ENCODE measurements at places on chromosomes 5 and 9.

GRCh38 chr9:123471843-123472570, 116.0 kb downstream of the CRB2 start:
- DNase-seq = no peak

DNA sequence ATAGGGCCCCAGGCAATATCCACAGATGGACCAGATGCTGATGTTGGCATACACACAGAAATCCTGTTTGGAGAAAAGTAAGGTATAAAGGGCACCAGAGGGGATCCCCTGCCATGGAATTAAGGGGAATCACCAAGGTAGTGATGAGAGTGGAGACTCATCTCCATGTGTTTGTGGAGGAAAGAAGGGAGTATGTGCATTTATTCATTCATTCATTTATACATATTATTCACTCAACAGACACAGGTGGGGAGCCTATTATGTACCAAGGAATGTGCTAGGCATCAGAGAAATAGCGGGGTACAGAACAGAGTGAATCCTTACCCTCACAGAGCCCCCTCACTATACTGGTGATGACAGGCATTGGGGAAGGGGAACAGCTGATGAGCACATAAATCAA, 116.8 kb upstream of the IL12B start:
- no peak for DNase-seq

DNA sequence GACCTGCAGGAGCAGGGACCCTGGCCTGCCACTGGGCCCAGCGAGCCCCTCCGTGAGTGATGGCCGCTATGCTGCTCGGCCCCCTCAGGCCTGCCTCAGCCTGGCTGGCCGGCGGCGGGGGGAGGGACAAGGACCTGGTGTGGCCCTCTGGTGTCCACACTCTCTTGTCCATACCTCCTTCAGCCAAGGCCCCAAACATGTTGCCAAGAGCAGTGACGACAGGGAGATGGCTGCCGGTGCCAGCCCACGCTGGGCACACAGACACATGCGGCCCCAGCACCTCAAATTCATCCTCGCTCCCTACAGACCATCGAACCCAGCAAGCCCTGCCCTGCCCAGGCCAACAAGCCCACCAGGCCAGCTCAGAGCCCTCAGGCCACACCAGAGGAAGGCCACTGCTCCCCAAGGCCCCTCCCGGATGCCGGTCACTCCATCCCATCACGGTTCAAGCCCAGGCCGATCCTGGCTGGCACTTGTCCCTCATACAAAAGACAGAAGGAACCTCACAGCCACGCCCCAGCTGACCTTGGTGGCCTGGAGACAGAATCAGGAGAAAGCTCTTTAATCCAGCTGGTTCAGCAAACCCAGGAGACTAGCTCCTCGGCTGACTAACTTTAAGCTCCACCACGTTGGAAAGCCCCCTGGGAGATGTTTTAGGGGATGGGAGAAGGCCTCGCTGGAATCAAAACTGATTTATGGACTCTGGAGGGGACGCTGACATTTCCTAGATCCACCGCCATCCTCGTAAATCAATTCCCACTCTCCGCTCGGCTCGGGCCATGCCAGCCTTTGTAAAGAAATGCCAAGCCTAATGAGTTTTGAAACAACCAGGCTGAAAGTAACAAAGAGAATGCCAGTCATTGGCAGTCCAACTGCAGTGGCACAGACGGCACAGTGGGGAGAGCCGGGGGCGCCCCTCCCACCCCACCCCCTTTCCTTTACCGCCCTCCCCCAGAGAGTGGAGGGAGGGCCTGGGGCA, 84.9 kb downstream of the VAV2 start:
- no peak for DNase-seq

- no peak for DNase-seq
Observed at GRCh38 chr5:76363352-76364225, 39.5 kb upstream of the IQGAP2 start.

DNA sequence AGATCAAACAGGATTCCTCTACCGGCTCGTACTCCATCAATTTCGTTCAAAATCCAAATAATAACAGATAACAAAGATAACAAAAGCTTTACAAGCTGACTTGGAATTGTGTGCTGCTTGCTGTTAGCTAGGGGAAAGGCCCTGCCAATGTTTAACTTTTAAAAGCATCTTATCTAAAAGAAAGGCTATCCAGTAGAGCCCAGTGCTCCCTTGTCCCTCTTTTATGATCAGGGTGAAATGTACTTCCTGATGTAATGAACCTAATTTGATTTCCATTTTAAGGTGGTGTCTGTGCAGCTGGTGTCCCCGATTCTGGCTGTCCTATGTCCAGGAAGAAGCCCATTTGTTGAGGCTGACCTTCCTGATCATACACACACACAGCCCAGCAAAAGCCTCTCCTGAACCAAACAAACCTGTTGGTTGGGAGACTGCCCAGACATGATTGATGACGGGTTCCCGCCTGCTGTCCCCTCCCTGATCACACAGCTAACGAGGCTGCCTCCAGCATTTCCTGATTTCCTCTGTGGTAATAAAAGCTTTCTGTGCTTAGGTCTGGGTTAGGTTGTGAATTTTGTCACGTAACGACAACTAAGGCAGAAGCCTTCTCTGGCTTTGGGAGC, 54.1 kb downstream of the PWWP2A start:
- DNase-seq = no peak

DNA sequence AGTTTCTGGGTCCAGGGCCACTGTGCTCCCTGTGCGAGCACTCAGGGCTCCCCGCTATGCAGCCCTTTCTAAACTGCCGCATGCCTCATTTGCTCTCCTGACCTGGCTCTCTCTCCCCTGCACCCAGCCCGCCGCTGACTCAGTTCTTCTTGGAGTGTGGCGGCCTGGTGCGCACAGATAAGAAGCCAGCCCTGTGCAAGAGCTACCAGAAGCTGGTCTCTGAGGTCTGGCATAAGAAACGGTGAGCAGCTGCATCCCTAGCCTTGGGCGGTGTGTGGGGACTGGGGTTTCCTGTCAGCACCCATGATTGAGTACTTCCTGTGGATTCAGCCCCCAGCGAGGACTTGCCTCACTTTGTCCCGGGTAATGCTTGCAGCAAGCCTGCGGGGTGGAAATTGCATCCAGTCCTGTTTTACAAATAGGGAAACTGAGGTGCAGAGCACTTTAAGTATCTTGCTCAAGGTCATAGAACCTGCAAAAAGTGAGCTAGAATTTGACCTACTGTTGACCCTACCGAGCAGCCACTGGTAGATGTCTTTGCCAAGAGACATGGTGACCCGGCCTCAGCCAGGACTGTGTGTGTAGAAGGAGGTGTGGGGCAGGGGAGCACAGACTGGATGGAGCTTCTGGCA, 27.9 kb downstream of the USP20 start:
- peak; percentile 89 for DNase-seq

DNA sequence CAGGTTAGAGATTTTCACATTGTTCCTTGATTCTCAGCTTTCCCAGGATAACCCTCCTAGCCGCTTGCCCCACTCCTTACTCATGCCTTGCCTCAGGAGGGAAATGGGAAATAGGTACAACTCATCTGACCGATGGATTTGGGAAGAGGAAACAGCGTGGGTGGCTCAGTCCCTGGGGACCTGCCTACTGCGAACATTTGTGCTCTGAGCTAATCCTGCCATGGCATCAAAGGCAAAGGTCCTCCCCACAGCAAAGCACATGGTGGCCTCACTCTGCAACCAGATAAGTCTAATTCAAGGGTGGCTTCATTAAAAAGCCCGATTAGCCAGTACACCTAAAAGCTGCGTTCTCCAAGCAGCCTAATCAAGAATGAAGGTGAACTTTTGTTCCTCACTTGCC, 82.4 kb upstream of the ADRA1B start:
- no peak for DNase-seq

DNA sequence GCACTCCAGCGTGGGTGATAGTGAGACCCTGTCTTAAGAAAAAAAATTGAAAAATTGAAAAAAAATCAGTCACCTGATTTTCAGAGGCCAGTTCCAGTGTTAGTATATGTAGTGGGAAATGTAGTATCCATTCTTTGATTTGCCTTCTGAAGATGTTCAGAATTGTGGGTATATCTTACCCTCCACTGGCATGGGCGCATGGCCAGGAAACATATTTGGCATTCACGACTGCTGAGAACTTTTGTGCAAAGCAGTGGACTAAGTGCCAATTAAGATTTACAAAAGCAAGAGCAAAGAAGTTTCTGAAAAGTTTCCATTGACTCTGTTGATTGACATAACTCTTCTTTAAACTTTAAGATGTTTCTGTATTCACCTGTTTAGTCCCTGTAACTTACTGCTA, 2.4 kb downstream of the CAVIN4 start:
- no peak for DNase-seq

DNA sequence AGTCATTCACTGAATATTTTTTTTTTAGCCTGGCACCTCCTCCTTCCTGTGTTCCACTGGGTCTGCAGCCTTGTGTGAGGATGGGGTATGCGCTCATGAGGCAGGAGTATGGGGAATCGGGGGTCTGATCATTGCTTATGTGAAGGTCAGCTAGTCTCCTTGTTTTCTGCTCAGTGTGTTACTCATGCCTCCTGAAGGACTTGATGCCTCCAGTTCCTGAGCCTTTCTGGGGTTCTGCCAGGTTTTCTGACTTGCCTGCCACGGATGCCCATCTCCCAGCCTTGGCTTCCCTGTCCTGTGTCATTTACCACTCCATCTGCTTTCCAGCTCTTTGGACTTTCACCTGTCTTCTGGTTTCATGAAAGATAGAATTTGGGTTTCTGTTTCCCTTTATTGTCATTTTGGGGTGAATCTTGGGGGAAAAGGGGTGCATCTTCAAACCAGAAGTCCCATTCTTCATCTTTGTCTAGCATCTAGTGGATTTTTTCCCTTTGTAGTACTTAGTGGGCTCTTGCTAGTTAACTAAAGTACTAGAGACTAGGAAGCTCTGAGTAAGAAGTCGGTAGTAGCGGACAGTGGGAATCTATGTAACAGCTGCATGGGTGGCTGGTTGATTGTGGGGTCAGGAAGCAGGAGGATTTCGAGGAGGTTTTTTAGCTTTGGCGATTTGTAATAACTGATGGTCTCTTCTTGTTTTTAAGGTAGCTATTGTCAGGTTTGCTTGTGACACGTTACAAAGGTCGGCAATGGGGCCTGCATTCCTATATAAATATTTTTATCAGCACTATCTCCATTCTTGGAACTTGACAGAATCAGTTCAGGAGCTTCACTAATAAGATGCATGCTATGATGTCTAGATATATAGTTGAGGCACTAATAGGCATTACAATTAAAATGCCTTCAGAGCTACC, 8.2 kb downstream of the OTULIN start:
- DNase-seq = peak; percentile 26

GRCh38 chr5:159826351-159827214, 89.7 kb upstream of the ADRA1B start:
- DNase-seq = peak; percentile 45

DNA sequence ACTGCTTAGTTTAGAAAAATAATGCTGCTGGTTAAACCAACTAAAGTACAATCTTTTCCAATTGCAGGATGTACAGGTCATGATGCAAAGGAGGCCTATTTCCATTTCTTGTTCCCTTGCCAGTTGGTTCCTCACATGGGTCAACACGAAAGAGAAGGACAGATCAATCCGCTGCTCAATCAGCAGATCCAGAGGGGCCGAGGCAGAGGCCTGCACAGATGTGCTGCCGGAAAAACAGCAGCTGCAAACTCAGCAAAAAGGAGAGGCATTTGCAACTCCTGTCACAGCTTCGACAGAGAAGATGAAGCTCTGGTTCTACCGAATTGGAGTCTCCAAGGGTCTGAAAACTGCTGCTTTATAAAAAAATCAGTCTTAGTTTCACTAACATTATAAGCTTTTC, 69.8 kb downstream of the NIPSNAP3B start:
- DNase-seq = no peak

- DNase-seq = no peak
Observed at GRCh38 chr9:120030847-120031246, 549.1 kb downstream of the CDK5RAP2 start.

GRCh38 chr9:126587187-126588185, 26.2 kb upstream of the LMX1B start:
- DNase-seq = no peak

GRCh38 chr5:10702040-10702629, 58.9 kb downstream of the DAP start:
- DNase-seq = no peak

DNA sequence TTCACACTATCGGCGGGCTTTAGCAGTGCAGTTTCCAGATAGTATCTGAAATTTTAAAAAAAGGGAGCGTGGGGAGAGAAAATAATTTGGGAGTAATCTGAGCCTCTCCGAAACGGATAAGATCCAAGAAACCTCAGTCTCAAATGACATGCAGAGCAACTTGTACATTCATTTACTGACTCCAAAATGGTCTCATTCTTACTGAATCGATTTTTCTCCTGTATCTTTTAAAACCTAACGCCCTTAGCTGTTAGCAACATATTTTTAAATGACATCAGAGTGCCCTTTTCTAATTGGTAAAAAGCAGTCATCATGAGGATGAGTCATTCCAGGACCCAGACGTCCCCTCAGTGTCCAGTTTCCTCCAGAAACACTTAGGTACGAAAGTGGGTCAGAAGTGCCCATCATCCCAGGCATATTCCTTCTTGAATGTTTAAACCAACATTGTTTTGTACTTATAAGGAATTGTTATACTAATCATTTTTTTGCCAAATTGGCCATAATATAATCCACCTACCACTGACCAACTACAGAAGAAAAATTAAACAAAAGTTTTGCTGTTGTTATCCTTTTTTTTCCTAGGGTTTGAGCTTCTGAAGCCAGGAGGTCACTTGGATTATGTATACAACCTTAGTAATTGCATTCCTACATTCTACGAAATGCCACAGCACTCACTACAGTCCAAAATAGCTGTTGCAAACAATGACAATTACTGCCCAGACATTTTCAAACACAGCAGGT, 354.4 kb downstream of the ADAMTS6 start:
- no peak for DNase-seq

Data from HTR-8/SVneo (cell line).